K562 (cell line): ENCODE measurements at places on chromosomes 2 and 18.
A peak's percentile ranks its signal among the peaks of the same experiment; 100 is the strongest.

GRCh38 chr2:60445684-60446179 is 107.7 kb downstream of the BCL11A start:
- no peak for DNase-seq

- no peak for DNase-seq
These were observed 55.2 kb downstream of the TTC21B start for GRCh38 chr2:165898381-165898780.

DNA sequence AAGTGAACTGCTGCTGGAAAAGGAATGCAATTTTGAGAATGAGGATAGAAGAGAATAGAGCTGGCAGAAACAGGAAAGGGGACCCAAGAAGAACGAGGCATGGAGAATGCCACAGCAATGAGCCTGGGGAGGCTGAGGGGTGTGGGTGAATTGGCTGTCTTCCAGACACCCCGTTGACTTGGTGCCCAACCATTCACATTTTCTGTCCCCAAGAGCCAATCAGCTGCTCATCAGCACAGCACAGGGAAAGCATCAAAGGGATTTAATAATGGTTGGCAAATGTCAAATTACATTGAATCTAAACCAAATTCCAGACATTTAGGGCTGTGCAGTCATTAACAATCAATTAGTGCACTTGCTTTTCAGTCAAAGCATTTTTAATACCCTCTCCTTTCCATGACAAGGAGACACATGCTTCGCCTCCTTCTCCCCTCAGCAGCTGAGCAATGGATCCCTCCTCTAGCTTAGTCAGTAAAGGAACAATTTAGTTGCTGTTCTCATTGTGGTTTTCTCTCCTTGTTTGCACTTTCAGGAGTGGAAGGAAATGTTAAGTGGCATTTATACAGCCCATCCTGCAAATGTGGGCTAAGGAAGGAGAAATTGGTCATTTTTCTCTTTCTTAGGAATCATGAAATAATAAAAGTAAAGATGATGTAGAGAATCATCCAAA is 98.8 kb downstream of the KLF7 start:
- DNase-seq: no peak

DNA sequence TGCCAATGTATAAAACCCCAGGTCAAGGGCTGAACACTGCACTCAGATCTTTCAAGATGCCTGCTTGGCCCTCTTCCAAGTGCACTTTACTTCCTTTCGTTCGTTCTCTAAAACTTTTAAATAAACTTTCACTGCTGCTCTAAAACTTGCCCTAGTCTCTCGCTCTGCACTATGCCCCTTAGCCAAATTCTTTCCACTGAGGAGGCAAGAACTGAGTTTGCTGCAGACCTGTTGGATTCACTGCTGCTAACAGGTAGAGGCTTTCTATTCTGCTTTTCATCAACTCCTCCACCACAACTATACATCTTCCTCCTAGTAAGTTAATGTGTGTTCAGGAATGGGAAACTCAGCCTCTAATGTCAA is 467.9 kb downstream of the MBD2 start:
- DNase-seq: no peak

- DNase-seq: no peak
These were observed 404.5 kb downstream of the EPHA4 start for GRCh38 chr2:221167561-221167960.

DNA sequence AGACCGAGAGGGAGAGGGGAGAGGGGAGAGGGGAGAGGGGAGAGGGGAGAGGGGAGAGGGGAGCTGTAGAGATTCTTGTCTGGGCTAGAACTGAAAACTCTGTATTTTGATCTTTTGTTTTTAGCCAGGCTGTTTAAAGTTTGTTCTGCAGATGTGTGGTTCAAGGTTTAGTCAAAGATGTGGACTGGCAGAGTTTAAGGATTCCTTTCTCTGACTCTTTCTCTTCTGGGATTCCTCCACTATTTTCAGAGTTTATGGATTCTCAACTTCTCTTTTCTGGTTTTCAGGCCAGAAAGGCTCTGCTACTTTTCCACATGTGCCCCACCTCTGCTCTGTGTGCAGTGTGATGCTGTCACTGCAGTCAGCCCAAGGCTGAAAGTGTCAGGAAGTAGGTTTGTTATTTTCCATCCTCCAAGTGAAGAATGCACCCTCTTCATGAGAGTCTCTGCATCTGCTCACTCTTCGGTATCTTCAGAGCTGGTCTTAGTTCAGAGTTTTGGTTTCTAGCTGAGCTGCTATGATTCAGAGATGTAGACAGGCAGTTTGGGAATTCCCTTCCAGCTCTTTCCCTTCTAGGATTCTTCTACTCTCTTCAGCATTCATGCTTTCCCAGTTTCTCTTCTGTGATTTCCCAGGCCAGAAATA is 130.9 kb upstream of the SMAD7 start:
- no peak for DNase-seq

DNA sequence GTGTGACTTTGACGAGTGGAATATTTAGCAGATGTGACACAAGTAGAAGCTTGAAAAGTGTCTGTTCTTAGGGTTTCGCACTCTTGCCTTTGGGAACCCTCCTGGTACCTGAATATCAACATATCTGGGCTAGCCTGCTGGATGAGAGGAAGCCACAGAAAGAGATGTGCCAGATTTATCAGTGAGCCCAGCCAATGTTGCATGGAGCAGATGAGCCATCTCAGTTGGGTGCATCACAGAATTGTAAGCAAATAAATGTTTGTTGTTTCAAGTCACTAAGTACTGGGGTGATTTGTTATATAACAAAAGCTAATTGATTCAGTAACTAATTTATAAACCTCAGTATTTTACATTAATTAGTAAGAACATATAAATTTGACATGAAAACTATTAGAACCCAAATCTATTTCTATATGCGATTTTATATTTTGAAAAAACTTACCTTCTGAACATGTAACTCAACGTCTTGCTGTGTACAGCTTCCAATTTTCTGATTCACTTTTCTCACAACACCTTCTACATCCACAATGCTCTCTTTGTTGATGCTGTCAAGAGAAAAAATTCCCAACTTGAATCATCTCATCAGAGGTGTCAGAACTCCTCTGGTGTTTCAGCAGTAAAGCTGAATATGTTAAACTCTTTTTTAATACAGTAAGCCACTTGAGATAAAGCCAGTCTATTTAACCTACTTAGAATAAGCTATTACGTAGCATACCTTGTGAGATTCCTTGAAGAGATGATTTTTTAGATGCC is 42.3 kb downstream of the DARS1 start:
- no peak for DNase-seq

DNA sequence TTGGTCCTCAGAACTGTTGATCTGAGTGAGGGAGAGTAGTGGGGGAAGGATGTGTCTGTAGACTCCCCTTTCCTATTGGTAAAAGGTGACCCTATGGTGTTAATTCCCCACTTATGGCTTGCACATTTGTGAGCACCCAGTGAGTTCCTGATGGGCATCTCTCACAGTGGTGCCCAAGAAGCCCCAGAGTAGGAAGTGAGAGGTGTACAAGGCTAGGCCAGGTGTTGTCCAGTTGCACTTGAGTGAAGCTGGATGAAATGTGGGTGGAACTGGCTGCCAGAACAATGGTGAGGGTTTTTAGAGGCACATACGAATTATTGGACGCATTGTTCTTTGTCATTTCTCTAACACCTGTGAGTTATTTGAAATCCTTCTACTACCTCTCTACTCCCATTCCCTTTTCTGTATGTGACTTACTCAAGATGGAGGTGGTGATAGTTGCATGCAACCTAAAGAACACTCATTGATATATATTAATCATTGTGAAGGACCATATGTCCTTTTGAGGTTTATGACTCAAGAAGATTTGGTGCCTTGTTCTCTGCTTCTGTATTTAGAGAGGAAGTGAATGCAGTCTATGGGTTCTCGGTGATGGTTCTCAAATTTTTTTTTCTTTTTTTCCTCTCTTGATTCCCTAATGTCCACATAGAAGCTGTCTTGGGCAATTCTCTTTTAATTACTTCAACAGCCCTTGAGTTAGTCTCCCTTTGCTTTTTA is 162.7 kb downstream of the FSHR start:
- no peak for DNase-seq

GRCh38 chr2:226440127-226440918 is 359.3 kb downstream of the IRS1 start:
- no peak for DNase-seq

DNA sequence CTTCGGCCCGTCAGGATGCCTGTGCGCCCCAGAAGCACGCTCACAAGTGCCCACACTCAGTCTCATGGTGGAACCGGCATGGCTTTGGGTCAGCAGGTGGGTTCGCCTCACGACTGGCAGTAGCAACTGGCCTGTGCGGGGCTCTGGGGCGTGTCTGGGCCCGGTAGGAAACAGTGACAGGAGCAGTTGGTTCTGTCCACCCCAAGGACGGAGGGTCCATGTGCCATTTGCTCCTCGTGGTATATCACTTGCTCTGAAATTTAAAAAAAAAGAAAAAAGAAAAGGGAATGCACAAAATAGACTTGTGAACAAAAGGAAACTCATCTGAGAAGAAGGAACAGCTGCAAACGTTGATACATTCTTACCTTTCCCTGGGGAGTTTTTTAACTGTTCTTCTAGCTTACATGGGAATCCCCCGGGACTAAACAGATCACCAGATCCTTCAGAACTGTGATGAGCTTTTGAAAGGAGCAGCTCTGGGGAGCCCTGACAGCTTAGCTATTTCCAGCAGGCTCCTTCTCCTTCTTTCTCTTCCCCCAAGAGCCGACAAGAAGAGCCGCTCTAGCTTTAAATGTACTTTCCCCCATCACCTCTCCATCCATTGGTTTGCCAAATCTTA is 42.8 kb downstream of the TRAPPC12 start:
- DNase-seq: no peak

DNA sequence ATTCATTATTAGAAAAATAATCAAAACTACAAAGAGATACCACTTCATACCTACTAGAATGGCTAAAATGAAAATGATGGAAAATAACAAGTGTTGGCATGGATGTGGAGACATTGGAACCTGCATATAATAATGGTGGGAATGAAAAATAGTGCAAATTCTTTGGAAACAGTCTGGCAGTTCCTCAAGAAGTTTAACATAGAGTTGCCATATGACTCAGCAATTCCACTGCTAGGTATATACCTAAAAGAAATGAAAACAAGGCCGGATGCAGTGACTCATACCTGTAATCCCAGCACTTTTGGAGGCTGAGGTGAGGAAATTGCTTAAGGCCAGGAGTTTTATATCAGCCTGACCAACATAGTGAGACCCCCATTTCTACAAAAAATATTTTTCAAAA is 41.6 kb upstream of the ACYP2 start:
- DNase-seq: no peak

GRCh38 chr2:108919571-108920373 is 69.2 kb downstream of the EDAR start:
- no peak for DNase-seq

DNA sequence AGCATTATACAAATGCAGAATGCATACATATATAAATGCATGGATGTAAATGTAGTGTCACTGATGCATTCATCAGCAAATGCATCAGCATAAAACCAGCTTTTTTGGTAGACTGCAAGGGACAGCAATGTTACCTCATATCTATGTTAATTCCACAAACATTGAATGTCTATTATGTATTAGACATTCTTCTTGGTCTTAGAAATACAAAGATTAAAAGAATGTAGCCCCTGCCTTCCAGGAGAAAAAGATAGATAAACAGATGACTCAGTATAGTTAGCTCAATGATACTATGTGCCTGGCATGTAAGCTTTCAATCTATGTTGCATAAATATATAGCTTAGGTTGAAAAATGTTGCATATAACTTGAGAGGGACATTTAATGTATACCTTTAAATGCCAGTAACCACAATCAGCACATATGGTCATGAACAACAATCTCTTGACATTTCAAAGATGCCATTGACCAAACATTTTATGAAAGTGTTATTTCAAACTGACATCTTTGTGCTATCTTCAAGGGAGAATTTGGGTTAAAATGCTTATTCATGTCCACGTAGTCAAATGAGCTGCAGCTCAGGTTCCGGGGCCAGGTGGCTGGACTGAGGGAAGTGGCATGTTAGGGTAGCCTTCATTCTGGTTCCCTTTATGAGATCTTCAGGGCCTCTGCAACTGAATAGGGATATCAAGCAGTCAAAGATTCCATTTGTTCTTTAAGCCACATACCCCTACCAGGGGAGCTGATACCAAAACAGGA is 45.2 kb upstream of the GCG start:
- no peak for DNase-seq

- DNase-seq: no peak
These were observed 174.1 kb downstream of the LRATD1 start for GRCh38 chr2:14806613-14807012.

DNA sequence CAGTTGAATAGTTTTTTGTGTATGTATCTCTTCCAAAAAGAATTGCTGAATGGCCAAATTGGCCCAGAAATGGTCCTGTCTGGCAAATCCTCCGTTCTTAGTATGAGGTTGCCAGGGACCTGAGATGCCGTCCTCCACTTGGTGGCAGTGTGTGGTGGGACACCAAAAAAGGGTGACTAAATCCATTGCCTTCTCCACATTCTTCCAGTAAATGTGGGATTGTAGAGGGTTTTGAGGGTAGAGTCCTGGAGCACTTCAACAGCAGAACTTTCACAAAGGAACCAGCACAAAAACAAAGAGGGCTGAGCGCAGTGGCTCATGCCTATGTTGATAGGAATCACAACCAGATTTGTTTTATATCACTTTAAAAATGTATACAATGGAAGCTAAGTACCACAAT is 199.9 kb downstream of the BCL2 start:
- DNase-seq: peak; percentile 4

DNA sequence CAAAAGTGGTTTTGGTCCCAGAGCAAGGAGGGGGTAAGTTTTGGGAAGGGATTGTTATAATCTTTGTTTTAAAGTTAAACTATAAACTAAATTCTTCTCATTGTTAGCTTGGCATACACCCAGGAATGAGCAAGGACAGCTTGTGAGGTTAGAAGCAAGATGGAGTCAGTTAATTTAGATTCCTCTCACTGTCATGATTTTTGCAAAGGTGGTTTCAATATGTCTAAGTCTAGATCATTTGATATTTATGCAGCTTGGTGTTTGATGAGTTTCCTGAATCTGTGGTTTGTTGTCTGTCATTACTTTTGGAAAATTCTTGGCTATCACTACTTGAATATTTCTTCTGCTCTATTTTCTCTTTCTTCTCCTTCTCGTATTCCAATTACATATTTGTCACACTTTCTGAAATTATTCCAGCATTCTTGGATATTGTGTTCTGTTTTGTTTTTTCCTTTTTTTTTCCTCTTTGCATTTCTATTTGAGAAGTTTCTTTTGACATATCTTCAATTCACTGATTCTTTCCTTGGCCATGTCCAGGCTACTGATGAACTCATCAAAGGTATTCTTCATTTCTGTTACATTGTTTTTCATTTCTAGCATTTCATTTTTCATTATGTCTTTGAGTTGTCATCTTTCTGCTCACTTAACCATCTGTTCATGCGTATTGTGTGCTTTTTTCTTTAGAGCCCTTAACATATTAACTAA is 5.1 kb downstream of the SP140 start:
- no peak for DNase-seq
